ENCODE measurements at places on chromosomes 5 and 9.

- DNase-seq, result no peak
Observed at GRCh38 chr9:132099167-132099566, 19.5 kb upstream of the MED27 start.

GRCh38 chr9:116687754-116688135 is 640 bp downstream of the TRIM32 start:
- peak; percentile 18 for DNase-seq

GRCh38 chr9:14314929-14315874 is 1.3 kb upstream of the NFIB start:
- peak; percentile 94 for DNase-seq

DNA sequence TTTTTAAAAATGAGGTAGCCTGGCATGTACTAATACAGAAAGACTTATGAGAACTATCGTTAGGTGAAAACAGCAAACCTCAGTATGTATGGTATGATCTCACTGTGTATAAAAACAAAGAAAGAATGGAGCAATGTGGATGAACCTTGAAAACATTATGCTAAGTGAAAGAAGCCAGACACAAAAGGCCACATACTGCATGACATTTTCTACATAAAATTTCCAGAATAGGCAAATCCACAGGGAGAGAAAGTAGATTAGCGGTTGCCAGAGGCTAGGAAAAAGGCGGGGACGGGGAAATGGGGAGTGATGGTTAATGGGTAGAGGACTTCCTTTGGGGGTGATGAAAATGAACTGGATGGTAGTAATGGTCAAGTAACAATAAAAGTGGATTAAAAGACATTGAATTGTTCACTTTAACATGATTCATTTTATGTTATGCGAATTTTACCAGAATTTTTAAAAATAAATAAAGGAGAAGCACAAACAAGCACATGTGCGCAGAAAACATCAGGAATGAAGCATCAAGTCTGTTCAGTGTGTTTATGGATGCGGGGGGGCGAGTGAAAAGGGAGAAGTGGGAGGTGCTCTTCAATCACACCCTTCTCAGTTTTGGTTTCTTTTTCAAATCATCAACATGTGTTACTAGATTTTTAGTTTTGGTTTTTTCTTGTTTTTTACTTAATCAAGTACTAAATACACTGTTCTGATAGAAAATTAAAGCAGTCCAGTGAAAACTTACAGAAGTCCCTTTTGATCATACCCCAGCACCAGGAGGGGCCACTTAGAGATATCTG is 16.3 kb downstream of the ROR2 start:
- DNase-seq, result no peak

DNA sequence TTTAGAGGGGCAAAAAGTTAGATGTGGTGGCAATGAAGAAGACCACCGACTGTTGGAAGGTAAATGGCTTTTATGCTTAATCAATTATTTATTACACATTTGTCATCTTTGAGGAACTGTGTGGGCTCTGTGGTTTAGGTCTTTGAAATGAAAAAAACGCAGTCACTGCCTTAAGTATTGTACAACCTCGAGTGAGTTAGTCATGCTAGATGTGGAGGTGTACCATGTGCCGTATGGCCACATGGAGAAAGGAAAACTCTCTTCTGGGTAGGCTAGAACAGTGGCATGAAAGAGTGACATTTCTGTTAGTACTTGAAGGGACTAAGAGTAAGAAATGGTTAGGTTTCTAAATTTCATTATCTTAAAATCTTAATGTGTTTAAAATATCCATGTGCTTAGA is 166.1 kb downstream of the HACD4 start:
- DNase-seq, result no peak

DNA sequence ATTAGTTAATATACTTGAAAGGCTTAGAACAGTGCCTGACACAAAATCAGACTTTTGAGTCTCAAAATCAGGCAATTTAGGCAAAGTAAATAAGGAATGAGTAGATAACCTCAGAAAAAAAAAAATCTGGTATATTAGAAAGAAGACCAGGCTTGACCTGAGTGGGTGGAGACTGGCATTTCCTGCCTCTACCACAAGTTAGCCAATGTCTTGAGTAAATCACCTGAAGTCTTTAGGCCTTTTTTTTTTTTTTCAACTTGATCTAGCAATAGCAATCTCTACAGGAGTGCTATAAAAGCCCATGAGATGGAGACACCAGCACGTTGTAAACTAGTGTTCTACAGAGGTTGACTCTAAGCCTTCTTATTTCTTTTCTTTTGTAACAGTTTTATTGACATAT is 104.2 kb upstream of the RASEF start:
- DNase-seq, result no peak

GRCh38 chr9:106707291-106707690 is 155.7 kb upstream of the ZNF462 start:
- no peak for DNase-seq

DNA sequence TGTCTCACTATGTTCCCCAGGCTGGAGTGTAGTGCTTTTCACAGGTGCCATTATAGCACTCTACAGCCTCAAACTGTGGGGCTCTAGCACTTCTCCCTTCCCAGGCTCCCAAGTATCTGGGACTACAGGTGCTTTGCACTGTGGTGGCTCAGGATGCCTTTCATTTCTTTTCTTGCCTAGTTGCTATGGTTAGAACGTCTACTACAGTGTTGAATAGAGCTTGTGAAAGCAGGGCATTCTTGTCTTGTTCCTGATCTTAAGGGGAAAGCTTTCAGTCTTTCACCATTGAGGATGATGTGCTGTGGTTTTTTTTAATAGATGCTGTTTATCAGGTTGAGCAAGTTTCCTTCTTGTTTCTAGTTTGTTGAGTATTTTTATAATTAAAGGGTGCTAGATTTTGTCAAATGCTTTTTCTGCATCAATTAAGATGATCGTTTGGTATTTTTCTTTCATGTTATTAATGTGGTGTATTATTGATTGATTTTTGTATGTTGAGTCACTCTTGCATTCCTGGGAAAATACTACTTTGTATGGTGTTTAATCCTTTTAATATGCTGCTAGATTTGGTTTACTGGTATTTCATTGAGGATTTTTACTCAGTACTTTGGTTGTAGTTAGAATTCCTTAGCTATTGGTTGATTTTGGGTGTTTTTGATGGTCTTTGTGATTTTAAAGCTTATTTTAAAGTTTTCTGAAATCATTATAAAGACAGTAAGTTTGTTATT is 35.6 kb downstream of the GPBP1 start:
- DNase-seq, result no peak

DNA sequence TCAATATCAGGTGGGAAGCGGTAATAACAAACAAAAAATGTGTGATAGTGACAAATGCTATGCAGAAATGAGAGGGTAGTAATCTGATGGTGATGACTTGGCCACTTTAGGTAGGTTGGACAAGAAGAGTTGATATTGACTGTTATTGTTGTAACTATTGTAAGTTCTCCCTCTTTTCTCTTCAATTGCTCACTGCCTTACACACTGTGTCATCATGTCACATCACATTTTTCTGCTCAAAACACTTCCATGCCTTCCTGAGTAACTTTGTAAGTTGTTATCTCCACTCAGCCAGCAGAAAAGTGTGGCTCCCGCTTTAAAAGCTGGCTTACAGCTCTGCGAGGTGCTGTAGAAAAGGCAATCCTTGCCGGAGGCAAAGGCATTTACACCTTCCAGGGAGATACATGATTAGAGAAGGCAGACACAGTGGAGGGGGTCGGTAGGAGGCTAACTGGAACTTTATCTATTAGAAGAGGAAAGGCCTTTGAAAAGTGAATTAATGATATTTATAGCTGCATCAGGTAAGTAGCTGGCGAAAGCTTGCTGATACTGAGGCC is 85.2 kb upstream of the CLINT1 start:
- no peak for DNase-seq

DNA sequence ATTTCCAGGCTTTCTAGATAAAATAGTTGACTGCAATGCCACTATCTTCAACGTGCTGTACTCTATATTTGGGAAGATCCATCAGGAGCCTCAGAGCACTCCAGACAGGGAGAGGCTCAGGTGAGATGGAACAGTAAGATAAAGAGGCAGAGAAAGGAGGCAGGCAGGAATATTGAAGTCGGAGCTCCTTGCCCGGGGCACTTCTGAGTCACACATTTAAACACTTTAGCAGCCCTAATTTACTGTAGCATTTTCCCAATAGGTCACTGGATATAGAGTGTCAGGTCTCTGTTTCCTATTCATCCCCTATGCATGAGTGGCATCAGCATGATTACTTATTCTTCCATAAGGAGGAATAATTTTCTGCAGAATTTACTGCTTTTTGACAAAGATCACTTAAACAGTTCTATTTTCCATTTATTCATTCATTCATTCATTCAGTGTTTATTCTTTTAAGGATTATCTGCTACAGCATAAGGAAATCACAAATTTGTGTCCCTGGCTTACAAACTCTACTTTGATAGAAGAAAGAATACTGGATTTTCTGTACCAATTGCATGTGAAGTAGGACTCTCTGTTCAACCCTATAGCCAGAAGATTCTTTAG is 170.7 kb downstream of the MAPKAP1 start:
- no peak for DNase-seq

- no peak for DNase-seq
Observed at GRCh38 chr5:121834021-121834420, 17.7 kb upstream of the FTMT start.

DNA sequence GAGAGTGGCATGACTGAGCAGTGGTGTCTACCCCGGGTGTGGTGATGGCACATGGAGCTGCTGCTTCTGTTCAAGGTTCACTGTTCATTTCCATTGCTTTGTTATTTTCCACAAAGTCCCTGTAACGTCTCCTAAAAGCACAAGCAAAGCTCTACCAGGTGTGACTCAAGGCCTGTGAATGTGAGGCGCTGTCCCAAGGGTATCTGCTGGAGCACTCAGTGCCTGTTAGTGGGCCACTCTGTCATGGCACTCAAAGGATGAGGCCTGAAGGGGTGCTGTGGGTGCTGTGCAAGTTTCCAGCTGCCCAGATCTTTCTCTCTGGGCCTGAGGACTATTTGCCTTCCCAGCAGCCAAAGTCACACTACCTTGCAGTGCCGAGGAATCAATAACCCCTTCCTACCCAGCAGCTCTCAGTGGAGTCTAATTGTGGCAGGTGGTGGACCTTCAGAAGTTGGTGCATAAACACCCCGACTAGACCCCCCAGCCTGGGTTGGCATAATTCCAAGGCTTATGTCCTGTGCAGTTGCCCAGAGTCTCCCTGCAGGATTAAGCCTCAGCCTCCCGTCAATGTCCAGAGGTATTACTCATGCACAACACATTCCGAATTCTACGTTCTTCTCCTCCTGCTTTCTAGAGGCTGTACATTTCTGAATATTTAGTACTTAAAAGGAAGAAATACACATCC is 17.4 kb upstream of the PTCH1 start:
- no peak for DNase-seq

- no peak for DNase-seq
Observed at GRCh38 chr9:126392662-126393371, 66.2 kb downstream of the MVB12B start.

- DNase-seq, result no peak
Observed at GRCh38 chr9:90961375-90961774, 159.8 kb downstream of the SYK start.

GRCh38 chr9:87342743-87343142 is 154.9 kb upstream of the DAPK1 start:
- DNase-seq, result no peak

- DNase-seq, result no peak
Observed at GRCh38 chr9:36140086-36141084, 3.9 kb downstream of the GLIPR2 start.

DNA sequence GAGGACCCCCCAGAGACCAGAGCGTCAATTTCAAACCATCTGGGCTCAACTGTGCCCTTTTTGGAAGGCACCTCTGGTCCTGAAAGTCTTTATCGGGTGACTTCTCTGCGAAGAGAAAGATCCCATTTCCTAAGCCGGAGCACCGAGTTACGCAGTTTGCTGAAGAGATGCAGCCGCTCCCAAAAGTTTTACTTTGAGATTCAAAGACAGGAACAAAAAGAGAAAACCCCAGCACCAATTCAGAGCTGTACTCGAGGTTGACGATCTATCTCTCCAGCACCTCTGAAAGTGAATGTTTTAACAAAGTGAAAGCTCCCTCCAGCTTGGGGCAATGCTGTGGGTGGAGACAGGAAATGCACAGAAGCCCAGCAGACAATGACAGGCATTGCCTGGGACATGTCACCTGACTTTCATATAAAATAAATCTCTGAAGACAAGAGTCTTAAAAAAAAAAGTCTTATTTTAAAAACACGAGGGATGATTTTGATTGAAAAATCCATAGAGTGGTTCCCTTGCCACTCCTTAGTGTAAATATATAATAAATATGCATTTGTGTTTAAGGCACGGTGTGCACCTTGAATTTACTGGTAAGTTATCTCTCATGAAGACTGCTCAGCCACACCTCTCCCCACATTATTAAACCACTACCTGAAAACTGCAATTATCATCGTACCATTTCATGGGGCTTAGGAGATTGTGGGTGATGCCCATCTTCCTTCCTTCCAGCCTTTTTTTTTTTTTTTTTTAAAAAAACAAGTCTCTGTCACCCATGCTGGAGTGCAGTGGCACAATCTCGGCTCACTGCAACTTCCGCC is 79.9 kb downstream of the FNBP1 start:
- peak; percentile 71 for DNase-seq

GRCh38 chr9:110213413-110214044 is 5.6 kb upstream of the C9orf152 start:
- DNase-seq, result no peak

GRCh38 chr9:75183306-75183705 is 95.0 kb downstream of the OSTF1 start:
- DNase-seq, result no peak

DNA sequence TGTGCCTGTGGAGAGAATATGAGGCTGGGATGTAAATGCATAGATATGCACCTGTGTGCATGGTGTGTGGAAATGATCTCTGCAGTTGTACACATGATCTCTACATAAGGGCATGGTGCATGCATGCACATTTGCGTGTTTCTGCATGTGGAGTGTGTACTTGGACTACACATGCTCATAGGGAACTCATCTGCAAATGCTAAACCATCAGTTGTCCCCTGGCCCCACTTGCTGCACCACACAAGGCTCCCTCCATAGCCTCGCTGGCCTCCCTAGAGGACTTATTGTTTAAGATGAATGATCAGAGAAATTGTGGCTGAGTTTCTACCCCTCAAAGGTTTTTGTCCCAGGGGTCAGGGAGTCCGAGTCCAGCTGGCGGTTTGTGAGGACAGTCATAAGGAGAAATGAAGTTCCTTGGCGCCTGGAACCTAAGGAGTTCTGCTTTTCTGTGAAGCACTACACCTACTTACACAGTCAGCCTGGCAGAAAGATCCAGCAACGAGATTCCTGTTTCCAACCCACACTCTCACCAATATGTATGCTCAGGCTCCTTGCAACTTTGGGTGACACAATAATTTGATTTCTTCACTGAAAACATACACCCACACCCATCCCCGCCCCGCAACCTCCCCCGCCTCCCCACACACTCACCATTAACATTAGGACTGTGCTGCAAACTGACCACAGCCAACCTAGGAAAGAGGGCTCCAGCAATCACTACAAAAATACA is 79.9 kb upstream of the CPEB4 start:
- no peak for DNase-seq

- DNase-seq, result no peak
Observed at GRCh38 chr5:150765799-150766169, 7.0 kb upstream of the DCTN4 start.

- DNase-seq, result no peak
Observed at GRCh38 chr5:143970159-143970558, 158.2 kb downstream of the HMHB1 start.

GRCh38 chr9:135579889-135580660 is 18.5 kb downstream of the PAEP start:
- no peak for DNase-seq

GRCh38 chr5:148372893-148373292 is 10.9 kb upstream of the FBXO38 start:
- no peak for DNase-seq
